Amygdala (tissue), 56 donors: ENCODE measurements at places on chromosomes 5 and 9.

GRCh38 chr5:122400938-122401337, 88.9 kb downstream of the SNCAIP start:
- no peak for DNase-seq

DNA sequence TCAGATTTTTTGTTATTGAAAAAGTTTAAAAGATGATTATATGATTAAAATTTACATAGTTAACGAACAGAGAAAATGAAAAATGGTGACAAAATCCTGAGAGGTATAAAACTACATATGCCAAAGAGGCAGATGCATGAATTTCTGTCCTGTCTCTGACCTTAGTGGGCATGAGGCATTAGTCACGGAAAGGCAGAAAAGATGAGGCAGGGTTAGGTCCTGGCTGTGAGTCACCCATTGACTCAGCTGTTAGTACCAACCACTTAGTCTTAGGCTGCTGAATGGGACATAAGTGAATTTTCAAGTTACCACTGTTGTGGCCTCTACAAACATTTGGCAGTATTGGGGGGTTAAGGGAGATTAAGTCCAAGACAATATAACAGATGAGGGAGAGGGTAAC, 33.1 kb downstream of the RASA1 start:
- DNase-seq, result no peak

GRCh38 chr5:53425687-53426511, 54.5 kb upstream of the FST start:
- no peak for DNase-seq

DNA sequence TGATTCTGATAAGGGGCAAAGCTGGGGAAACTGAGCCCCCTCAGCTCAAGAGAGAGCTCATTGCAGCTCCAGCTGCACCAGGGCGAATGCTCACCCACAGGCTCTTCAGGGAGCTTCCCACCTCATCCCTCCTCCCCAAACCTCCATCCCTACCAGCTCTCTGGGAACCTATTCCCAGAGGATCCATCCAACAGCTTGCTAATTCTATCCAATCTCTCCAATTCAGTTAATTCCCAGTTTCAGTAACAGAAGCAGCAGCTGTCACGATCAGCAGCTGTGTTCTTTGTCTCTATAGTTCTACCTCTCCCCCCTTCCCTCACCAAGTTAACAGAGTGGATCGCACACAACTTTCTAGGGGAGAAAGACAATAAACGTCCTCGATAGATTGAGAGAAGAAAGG, 135.5 kb upstream of the EFNA5 start:
- no peak for DNase-seq

DNA sequence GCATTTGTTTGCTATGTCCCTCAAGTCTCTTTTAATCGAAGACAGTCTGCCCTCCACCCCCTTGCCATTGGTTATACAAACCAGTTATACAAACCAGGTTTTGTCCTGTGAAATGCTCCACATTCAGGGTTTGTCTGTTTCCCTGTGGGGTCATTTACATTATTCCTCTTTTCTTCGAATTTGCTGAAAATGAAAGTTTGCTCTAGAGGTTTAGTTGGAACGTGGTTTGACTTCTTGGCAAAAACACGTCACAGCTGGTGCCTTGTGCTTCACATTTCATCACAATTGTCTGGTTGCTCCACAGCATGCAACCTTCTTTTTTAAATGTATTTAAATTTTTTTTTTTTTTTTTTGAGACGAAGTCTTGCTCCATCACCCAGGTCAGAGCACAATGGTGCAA, 4.2 kb upstream of the HAVCR2 start:
- DNase-seq, result no peak

- no peak for DNase-seq
These were observed 37.9 kb upstream of the GABRP start for GRCh38 chr5:170745481-170746071.

DNA sequence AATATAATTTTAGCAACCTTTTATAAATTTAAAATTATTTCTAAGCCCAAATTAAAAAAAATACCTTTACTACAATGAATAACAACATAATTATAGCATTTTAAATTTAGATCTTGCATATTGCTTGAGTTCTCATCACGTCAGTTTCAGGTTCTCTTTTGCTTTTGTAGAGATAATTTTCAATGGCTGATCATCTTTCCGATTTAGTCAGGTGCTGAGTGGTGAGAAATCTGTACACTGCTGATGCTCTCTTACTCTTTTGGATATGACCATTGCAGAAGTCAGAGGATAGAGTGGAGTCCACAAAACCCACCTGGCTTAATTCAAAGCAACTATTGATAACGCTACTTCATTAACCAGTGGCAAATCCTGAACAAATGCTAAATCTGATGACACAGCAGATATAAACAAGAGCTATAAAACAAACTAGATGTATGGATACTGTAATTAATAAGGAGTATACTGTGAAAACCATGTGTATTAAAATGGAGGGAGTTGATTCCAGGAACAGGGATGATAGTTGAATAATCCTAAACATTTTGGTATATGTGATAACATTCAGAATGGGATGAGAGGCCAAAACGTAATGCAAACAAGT, 394.8 kb downstream of the CSNK1G3 start:
- DNase-seq, result no peak

- DNase-seq, result no peak
These were observed 92.6 kb downstream of the DPYSL3 start for GRCh38 chr5:147417135-147417813.

DNA sequence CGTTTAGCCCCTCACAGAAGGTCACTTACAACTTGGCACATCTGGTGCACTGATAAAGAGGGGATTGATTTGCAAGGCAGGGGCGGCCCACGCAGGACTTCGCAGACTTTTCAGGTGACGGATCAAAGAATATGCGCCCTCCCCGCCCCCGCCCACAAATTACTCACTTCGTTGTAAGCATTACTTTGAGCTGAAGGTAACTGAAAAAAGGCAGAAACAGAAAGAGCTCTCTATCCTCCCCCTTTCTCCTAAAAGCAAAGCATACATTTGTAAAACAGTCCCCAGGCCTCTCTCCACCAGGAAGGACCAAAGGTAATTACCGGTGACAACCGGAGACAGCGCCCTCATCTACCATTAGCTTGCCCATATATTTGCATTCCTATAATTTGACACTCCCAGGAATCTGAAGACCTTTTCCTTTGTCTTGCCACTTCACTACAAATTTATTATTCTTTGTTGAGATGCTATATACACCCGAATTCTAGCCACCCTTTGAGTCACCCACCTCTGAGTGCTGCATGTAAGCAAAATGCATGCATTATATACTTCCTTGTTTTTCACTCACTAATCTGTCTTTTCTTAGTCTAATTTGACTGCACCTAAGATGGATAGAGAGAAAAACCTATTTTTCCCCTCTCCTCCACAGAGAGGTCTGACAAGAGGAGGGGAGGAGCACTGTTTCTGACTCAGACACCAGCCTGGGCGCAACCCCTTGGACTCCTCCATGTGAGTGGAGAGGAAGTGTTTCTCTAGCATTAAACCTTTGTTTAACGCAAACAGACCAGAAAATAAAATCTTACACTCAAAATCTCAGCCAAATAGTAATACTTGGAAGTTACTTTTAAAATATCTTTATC, 74.7 kb upstream of the SPIN1 start:
- DNase-seq, result no peak
